ENCODE measurements at places on chromosomes 2 and 18.

DNA sequence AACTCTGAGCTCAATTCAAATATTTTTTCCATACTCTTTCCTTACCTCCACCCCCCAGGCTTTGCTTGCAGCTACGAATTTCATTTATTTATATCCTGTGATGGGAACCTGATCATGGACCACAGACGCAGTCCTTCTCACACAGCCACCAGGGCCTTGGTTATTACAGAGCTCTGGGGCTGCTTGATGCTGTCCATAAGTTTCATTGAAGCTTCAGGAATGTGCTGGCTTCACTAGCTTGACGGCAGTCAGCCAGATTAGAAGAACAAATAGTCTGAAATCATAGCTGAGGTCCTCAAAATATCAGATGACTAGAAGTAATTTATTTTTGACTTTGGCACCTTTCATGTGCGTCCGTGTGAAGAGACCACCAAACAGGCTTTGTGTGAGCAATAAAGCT is 104.9 kb downstream of the VWA3B start:
- no peak for DNase-seq

DNA sequence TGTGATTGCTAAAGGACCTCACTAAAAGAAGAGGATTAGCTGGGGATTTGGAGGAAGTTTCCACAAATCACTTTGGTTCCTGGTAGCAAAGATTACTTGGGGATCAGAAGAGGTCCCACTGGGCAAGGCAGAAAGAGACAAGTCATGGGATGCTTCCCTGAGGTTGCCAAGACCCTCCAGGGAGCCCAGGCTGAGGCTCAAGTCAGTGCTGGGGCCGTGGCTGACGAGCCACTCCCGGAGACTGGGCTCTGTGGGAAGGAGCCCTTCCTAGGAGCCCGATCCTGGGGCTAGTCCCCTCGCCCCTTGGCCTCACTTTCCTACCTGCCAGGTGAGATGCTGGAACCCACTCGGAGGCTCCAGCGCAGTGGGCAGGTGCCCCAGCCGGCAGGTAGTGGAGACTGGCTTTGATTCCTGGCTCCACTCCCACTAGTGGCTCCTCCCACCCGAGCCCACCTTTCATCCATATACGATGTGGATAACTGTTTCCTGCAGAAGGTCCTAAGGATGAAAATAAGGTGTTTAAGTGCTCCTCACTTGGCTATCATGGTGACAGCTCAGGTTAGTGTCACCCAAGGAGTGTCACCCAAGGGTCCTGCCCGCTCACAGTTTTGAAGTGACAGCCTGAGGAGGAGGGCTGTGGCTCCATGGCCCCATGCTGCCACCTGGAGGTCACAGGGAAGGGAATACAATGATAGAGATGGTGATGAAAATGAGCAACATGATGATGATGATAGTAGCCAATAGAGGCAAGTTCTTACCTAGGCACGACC is 100.5 kb downstream of the CAPN13 start:
- DNase-seq, result peak; percentile 74

GRCh38 chr18:68954738-68955137 is 156.9 kb downstream of the CCDC102B start:
- DNase-seq, result no peak

GRCh38 chr18:48990481-48991318 is 39.9 kb upstream of the SMAD7 start:
- no peak for DNase-seq

DNA sequence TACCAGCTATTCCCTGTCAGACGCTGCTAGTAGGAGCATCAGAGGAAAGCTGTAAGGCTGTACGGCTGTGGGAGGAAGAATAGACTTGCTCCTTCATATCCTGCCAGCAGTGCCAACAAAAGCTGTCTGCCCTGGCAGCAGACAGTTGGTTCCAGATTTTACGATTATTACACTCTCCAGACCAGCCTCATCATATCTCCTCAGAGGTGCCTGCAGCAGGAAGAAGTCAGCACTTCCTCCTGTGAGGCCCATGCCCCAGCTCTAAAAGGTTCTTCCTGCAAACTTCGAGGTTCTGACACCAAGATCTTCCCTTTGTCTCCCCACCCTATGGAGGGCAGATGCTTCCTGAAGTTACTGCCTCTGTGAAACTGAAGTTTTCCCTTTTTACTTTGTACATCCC is 537.7 kb upstream of the PKDCC start:
- DNase-seq, result no peak

DNA sequence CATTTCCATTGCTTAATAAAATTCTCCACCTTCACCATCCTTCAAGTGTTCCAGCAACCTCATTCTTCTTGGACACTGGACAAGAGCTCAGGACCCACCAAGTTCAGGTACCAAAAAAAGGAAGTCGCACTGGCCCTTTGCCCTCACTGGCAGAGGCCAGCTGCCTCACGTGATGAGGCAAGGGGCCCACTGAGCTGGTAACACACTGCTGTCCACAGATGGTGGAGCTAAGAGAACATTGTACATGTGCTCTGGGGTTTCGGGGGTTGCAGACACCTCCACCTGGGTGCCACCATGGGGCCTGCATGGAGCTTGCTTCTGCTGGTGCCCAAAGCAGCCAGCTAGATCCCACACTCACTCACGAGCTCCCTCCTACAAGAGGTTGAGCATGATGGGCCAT is 71.3 kb downstream of the SCG2 start:
- no peak for DNase-seq

DNA sequence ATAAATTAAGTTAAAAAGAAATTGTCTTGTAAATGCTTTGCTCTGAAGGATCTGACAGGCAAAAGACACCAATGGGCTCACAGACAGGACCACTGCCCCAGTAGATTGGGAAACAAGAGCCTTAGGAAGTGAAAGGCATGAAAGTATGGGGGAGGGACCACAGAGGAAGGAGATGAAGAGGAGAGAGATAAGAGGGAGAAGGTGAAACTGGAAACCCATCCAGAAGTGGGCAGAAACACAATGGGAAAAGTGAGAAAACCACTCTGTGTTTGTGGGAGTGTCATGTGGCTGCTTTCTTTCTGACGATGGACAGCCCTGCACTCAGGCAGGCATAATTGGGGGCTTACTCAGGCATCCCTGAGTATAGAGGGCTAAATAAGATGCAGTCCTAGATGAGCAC is 101.5 kb upstream of the STON1 start:
- DNase-seq, result no peak
